ENCODE measurements at places on chromosomes 2 and 18.

DNA sequence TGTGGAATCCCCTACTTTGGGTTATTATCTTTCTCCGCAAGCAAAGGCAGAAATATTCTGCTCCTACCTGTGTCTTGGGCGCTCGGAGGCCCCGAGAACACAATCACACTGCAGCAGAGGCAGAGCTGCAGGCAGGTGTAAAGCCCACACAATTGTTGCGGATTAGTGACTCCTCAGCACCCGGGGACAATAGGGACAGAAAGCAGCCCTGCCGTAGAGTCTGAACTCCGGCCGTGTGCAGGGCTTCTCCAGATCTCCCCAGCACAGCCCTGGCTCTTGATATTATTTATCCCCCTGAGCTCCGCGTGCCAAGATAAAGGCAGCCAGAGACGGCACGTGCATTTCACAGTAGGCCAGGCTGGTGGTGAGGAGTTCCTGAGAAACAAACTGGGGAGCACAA lies 229.2 kb downstream of the EN1 start:
- DNase-seq, result no peak

GRCh38 chr2:29053223-29053622 lies 21.1 kb downstream of the PCARE start:
- no peak for DNase-seq

DNA sequence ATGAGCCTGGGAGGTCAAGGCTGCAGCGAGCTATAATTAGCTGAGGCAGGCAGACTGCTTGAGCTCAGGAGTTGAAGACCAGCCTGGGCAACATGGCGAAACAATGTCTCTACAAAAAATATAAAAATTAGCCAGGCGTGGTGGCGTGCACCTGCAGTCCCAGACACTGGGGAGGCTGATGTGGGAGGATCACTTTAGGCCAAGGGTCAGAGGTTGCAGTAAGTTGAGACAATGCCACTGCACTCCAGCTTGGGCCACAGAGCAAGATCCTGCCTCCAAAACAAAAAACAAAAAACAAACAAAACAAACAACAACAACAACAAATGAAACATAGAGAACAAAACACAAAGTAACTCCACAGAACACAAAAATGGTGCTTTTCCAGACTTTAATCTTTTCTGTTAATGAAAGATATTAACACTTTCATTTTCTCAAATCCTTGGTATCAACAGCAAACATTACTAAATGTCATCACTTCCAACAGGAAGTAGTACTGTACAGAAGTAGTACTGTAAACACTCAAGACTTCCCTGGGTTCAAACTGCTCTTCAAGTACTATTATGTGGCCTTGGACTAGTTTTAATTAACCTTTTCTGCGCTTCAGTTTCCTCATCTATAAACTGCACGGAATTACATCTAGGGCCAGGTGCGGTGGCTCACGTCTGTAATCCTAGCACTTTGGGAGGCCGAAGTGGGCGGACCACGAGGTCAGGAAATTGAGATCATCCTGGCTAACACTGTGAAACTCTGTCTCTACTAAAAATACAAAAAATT lies 27.9 kb downstream of the PUM2 start:
- DNase-seq, result no peak

DNA sequence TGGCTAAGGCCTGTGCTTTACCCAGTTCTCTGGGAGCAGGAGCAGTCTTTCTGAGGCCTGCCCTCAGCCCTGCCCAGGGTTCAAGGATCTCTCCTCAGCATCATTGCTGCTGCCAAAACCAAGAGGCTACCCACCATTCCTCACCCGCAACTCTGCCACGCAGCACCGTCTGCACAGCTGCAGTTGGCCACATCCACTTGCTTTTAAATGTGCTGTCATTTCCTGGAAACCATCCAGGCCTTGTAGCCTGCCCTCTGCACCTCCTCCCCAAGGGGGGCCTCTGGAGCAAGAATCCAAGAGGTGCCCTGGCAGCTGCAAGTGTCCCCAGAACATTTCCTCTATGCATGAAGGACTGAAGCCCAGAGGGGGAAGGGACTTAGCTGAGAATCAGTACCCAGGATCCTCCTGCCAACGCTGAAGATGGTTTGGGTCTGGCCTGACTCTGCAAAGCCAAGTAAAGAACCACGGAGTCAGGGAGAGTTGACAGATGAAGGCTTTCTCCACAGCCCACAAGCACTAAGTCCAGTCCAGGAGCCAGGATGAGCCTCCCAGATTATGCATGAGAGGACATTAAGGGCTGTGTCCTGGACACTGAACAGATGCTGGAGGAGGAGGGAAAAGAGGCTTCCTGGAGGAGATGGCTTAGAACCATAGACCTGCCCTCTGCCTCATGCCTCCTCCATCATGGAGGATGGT lies 14.9 kb downstream of the EMX1 start:
- DNase-seq, result no peak

- DNase-seq, result no peak
Observed at GRCh38 chr2:162037886-162038285, 36.1 kb downstream of the DPP4 start.

GRCh38 chr2:177270531-177270930 lies 6.0 kb upstream of the NFE2L2 start:
- DNase-seq, result no peak

DNA sequence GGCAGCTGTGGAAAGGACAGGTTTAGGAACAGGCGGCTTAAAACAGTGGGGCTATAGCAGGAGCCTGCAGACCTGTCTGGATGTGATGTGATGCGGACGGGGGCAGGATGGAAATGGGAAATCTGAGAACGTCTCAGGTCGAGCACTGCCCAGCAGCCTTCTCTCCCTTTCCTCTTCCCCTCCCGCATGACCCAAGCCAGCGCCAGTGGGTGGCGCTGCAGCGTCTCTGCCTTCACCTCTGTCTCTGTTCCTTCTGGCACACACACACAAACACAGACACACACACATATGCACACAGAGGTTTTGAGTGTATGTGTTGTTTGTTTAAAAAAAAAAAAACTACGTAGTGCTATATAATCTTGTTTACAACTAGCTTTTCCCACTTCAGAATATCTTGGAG lies 82.0 kb upstream of the SLC66A3 start:
- no peak for DNase-seq

- no peak for DNase-seq
Observed at GRCh38 chr2:10101491-10101890, 21.0 kb upstream of the RRM2 start.

- DNase-seq, result no peak
Observed at GRCh38 chr2:16750175-16750924, 84.7 kb upstream of the CYRIA start.

DNA sequence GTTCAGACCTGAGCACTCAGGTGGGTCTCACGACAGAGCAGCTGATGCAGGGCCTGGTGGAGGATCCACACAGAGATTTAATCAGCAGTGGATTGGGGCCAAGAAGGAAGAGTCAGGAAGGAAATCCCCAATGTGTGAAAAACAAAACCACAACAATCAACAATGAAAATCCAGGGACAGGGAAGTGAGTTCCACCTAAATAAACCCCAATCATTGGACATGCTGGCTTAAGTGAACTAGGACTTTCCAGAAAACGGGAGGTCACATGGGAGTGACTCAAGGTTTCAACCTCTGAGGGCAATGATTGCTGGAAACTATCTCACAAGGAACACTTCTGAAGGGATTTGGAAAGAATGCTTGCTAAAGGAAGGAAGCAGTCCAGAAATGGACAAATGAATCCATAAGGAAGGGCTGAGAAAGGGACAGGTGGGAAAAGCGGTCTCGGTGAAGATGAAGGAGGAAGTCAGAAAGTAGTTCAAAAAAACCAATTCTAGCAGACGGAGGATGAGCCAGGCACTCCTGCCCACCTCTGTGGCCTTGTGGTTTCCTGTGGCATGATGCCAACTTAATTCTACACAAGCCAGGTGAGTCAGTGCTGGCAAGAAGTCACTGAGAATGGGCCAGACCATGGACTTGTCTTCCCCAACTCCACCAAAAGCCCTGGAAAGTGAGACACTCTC lies 15.4 kb upstream of the XDH start:
- no peak for DNase-seq

- no peak for DNase-seq
Observed at GRCh38 chr2:100718065-100718629, 101.8 kb upstream of the NPAS2 start.

DNA sequence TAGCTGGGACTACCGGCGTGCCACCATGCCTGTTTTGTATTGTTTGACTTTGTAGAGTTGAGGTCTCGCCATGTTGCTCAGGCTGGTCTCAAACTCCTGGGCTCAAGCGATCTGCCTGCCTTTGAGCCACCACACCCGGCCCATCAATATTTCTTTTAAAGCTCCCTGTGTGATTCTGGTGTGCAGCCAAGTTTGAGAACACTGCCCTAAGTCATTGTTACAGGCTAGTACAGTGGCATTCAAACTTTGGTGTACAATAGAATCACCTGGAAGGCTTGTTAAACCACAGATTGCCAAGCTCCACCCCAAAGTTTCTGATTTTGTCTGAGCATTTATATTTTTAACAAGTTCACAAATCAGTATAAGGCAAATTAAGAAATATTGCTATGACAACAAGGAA lies 99.9 kb downstream of the RBBP8 start:
- no peak for DNase-seq

DNA sequence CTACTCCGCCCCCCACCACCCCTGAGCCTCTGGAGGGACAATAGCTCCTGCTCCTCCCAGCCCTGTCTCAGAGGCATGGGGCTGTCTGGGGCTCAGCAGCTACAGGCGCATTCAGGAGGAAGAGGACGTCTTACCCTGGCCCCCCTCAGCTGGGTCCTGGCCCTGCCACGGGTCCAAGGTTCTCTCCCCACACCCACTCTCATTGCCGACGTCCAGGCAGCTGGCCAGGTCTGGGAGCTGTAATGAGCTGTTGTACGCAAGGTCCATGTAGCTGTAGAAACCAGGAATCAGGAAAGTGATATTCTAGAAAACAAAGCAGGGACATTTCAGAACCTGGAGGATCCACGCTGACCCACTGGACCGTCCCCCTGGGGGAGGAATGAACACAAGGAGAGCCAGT lies 13.5 kb downstream of the PASK start:
- no peak for DNase-seq

DNA sequence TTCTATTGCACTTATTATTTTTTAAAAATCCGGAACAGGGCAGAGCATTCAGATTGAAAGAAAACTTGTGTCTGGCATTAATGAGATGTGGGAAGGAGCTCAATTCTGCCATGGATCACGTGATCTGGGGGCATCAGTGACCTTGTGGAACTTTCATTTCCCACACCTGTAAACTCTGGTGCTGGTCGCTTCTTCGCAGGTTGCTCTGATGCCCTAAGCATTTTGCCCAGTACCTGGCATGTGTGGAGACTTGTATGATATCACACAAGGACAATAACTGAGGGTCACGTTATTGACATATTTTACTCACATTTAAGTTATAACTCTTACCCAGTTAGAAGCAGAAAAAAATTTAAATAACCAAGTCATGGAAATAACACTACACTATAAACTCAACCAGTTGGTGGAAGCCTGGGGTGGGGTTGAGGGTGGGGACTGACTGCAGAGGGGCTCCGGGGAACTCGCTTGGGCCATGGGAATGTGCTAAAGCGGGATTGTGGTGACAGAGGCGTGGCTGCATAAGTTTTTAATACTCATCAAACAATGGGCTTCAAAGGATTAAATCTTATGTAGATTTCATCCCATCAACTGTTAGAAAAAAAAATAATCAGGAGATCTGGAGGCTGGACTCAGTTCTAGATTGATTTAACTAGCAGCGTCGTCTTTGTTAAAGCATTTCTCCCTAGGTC lies 36.5 kb downstream of the ST3GAL5 start:
- DNase-seq, result no peak

GRCh38 chr2:85419009-85419675 lies 628 bp downstream of the SH2D6 start:
- no peak for DNase-seq

DNA sequence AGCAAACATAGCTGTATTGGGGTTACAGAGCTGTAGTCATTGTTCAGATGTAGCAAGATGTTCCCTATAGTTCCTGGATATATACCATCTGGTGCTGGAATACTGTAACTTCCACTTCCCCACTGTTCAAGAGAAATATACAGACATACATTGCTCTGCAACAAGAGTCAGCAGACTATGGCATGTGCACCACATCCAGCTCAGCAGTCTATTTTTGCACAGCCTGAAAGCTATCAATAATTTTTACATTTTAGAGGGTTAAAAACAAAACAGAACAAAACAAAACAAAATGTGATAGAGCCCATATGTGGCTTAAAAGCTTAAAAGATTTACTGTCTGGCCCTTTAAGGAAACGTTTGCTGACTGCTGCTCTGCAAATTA lies 31.8 kb upstream of the VIT start:
- DNase-seq, result no peak

DNA sequence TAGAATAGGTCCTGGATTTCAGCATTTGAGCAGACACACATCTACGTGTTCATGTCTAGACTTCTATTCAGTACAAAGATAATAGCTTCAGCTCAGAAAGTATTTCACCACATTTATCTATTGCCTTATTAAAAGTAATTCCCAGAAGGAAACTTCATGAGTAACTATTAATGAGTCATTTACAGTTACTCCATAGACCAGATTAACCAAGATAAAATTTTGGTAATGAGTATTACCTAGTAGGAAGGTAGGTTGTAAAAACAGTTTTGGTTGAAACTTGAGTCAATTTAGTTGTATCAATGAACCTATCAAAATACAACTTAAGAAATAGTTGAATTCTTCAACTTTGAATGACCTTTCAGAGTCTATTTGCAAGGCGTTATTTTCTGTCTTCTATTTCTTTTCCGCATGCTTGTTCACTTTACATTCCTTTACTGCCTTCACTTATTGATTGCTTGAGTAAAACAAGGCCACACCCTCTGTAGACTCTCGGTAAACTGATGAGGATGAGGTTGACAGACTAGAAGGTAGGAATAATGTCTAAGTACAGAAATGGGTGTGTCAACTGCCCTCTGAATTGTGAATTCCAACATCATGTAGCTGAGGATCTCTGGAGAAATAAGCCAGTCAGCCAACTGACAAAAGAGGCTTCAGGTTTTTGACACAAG lies 1165.6 kb upstream of the ZEB2 start:
- no peak for DNase-seq

GRCh38 chr2:240579071-240579762 lies 7.3 kb upstream of the CAPN10 start:
- DNase-seq, result no peak

DNA sequence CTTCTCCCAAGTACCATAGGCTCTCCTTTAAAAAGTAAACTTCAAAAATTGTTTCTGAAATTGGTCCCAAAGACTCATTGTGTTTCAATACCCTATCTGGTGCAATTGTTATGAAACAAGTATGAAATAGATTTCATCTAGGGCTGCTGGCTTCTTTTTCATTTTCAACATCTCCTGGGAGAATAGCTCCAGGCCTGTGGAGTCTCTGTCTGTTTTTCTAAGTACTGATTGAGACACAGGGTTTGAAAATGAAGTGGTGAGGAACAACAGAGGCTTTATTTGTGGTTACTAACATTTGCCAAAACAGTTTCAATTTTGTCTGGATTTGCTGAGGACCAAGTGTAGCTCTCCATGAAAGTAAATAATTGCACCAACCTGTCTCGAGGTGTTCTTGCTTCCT lies 315.9 kb upstream of the LRATD1 start:
- no peak for DNase-seq
